ENCODE measurements at places on chromosomes 3 and 15.
A peak's percentile ranks its signal among the peaks of the same experiment; 100 is the strongest.

DNA sequence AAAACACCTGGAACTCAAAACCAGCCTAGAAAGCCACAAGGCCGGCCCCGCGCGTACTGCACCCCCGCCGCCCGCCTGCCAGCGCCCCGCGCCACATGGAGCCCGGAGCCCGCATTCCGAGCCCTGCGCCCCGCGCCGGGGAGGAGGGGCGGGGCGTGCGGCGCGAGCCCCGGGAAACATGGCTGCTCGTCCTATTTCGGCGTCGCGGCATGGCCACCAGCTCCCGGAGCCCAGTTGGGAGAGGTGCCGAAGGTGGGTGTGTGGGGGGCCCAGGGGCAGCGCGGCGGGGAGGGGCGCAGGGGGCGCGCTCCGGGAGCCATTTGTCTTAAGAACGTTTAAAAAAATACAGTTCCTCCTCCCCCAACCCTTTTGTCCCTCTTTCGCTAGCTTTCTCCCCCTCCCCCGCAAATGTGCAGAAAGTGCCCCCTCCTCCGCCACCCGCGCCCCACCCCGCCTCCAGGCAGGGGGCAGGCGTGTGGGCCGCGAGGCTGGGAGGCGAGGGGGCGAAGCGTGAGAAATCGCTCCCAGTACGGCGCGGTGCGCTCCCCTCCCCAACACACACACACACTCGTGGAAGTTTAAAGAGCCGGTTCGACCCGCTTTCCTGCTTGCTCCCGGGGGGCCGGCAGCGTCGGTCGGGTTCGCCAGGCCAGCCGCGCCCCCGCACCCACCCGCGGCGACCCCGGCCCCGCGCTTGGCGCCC lies 2.5 kb downstream of the ANP32A start:
- DNase-seq = peak; percentile 47

DNA sequence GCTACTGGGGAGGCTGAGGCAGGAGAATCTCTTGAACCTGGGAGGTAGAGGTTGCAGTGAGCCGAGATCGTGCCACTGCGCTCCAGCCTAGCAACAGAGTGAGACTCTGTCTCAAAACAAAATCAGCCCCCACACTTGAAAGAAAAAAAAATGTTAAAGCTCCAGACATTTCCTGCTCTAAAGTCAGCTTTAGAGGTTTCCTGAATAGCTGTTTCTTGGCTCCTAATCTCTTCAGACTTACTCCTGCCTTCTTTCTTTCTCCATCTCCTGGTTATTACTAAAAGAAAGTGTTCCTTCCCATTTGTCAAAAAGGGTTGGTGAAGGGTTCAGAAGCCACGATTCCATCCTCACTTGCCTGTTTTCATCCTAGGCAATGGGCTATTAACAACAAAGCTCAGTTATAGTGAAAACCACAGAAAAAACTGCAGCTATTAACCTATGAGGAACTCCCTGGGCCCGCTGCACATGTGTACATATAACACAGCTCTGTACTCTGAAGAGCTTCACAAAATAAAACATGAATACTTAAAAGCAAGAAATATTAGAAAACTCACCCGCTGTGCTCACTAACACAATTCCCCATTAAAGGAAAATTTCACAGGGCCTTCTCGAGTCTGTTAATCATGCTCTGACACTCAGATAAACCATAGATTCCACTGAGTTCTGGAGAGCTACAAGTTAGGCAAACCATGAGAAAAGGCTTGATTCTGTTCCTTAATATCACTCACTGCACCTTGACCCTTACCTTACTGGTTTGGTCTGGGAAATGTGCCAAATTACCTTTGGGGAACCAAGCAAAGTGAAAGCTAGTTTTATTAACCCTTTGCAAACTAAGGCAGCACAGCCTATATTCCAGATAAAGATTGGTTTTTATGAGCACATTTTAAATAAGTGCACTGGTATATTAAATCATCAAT lies 89.9 kb upstream of the TSPAN3 start:
- DNase-seq = no peak

DNA sequence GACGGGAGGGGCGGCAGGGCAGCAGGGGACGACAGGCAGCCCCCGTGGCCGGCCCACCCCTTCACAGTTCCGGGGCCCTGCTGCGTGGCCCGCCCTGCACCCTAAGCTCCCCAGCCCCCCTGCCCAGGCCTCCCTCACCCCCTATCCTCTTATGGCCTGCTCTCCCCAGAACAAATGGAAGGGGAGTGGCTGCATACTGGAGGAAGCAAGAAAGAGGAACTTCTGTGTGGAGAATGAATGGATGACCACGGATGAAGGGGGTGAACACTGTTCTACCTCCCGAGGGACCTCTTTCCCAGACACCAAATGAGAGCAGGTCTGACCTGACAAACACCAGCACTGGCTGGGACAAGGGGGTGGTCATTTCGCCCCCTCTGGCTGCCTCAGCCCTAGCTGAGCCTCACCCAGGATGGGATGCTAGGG lies 25.0 kb downstream of the SEC61A1 start:
- no peak for DNase-seq

- no peak for DNase-seq
Observed at GRCh38 chr3:124797426-124797945, 67.2 kb downstream of the UMPS start.

GRCh38 chr15:48622237-48622636 lies 23.3 kb downstream of the FBN1 start:
- DNase-seq = no peak

DNA sequence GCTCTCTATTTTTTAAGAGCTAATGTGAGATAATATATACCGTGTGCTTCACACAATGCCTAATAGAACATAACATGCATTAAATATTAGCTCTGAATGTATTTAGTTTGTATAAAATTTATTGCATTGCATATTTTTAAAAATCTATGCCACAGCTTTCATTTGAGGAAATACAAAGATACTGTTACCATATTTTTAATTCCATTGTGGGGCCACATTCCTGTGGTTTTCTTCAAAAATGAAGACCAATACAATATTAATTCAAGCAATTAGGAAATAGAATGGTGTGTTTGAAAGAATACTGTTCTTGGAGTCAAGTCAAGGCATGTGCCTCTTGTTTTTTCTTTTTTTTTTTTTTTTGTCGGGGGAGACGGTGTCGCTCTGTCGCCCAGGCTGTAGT lies 95.4 kb upstream of the CADPS start:
- no peak for DNase-seq

DNA sequence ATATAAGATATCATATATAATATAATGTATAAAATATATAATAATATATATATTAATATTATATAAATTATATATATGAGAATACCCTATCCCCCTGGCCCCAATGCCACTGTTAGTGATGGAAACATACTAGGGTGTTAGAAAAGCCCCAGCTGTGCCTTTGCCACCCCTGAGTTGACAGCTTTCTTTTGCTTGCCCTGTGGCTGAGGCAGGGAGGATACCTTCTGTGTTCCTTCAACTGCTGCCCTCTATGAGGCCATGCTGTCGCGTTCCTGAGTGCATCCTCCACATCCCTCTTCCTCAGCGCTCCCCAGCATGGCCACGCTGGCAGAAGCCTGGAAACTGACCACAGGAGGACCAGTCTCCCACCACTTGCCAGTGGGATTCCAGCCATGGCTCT lies 26.3 kb downstream of the FAN1 start:
- no peak for DNase-seq

DNA sequence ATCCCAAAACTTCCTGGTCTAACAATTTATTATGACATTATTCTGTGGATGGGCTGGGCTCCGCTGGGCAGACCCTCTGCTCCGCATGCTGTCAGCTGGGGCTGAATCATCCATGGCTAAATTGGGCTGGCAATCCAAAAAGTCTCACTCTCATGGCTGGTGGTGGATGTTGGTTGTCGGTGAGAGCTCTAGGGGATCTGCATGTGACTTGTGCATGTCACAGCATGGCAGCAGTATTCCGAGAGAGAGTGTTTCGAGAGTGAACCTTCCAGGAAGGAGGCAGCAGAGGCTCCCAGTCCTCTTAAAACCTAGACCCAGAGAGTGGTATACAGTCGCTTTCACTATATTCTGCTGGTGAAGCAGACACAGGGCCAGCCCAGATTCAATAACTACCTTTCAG lies 9.9 kb downstream of the RARB start:
- DNase-seq = no peak

- no peak for DNase-seq
Observed at GRCh38 chr15:39579487-39580116, 1.3 kb upstream of the THBS1 start.

GRCh38 chr15:60259469-60259868 lies 138.3 kb downstream of the ANXA2 start:
- no peak for DNase-seq

DNA sequence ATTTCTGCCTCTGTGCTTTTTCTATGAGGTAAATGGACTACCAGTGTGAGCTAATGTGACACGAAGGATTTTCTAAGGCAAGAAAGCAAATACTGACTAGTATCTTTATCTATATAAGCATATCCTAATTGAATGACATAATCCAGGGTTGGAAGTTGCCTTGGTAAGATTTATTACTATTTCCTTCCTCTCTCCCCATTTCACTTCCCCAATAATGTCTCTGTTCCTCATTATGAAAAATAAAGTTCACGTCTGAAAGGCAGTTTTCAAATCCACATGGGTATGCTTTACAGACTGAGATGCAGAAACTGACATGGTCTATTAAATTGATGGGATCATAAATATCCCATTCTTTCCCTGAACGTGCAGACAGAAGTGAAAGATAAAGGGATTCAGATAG lies 86.0 kb downstream of the DTWD1 start:
- no peak for DNase-seq

- DNase-seq = no peak
Observed at GRCh38 chr3:16103472-16103871, 71.0 kb upstream of the GALNT15 start.

All from activated gamma-delta T cell treated with anti-CD3 and anti-CD28 coated beads, Interleukin-2, amount 50 U/mL, for 16 hours (primary cell).